ENCODE measurements at places on chromosomes 4 and X.
A peak's percentile ranks its signal among the peaks of the same experiment; 100 is the strongest.

DNA sequence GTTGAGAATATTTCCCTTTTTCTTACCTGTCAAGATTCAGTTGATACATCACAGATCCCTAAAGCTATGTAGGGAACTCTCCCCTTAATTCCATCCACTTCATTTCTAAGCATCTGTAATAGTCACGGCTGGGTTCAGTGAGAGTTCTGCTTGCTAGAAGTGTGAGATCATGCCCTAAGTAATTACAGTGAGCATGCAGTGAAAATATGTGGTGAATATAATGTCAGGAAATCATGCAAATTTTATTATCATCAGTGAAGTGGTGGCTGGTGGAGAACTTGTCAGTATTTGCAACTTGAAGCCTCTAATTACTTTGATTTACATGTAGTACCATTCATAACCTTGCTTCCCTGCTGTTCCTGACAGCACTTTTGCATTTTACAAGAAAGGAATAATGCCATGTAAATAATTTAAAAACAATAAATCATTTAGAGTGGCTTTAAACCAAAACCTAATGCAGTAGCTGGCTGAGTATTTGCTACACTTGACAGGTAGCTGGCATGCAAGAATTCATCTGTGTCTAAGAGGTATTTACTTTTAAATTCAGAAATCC lies 28.3 kb upstream of the CFAP299 start:
- peak; percentile 17 for DNase-seq

DNA sequence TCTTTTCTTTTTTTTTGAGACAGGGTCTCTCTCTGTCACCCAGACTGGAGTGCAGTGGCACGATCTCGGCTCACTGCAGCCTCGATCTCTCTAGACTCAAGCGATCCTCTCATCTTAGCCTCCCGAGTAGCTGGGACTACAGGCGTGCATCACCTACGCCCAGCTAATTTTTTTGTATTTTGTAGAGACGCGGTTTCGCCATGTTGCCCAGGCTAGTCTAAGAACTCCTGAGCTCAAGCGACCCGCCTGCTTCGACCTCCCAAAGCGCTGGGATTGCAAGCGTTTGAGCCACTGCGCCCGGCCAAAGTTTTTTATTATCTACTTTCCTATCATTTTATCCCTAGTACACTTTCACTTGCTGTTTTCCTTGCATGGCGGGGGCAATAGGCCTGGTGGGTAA lies 1.4 kb downstream of the UBA6 start:
- no peak for DNase-seq

- DNase-seq: peak; percentile 68
Observed at GRCh38 chr4:91092398-91092980, 965.3 kb downstream of the CCSER1 start.

- peak; percentile 36 for DNase-seq
Observed at GRCh38 chrX:120023259-120023658, 54.2 kb downstream of the RHOXF2B start.

- DNase-seq: no peak
Observed at GRCh38 chr4:88138561-88138960, 19.9 kb downstream of the ABCG2 start.

DNA sequence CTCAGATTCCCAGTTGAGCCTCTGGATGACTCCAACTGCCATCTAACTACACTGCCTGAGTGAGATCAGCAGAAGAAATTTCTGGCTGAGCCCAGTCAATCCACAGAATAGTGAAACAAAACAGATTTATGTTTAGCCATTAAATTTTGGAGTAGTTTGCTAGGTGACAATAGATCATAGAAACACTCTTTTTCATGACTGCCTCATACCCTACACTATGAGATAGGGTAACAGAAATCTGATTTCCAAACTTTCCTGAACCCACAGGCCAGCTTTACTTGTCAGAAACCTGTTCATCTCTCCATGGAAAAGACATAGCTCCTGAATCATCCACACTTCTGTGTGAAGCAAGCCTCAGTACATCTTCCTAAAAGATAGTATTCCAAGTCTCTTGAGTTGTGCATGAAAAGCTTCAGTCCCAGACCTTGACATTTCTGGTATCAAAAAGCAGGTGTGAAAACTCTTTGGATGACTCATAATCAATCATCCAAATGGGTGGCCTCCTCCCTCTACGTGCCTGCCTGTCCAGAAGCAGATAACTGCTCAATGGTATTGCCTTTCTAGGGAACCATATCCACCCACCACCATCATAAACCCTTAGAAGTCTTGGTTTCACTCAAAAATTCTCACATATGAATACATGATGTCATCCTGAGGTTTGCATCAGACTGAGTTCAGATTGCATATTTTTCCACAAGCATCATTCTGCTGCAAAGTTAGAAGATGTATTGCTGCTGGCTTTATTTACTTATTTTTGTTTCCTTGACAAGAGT lies 47.5 kb upstream of the RAP2C start:
- DNase-seq: peak; percentile 65

GRCh38 chrX:17550011-17550410 lies 175.0 kb downstream of the NHS start:
- no peak for DNase-seq

- peak; percentile 35 for DNase-seq
Observed at GRCh38 chr4:16516796-16517439, 290.6 kb upstream of the TAPT1 start.

DNA sequence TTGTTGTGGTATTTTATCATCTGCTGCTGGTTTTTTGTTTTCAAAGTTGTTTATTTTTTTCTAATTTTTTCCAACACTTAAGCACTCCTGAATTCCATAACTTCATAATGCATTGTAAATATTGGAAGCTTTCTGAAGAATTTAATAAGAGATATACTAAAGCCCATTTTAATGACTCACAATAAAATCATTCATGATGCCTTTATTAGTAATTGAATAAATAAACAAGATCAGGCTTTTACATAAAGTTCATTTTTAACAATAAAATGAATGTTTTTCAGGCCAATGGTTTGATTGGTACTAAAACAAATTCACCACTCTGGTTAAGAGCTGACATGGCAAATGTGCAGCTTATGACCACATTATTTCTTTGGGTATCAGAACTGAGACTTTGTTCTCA lies 408.2 kb upstream of the SMIM31 start:
- no peak for DNase-seq

DNA sequence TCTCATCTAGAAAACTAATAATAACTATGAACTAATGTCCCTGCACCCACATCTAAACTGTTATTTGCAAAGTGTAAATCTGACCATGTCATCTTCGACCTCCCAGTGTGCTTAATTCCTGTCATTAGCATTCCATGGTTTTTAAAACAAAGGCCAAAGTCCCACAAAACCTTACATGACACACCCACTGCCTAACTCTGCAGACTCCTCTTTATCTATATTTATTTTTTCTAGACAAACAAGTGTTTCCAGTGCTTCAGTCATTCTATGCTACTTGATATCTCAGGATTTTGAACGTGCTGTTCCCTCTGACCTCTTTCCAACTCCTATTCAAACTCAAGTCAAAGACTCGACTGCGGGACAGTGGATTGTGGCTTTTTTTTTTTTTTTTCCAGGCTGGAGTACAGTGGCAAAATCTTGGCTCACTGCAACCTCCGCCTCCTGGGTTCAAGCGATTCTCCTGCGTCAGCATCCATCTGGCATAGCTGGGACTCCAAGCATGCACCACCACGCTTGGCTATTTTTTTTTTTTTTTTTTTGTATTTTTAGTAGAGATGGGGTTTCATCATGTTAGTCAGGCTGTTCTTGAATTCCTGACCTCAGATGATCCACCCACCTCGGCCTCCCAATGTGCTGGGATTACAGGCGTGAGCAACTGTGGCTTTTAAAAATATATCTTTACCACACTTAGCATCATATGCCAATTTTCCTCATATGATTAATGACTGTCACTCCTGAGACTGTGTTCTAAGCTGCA lies 1511.0 kb downstream of the ARAP2 start:
- DNase-seq: no peak

DNA sequence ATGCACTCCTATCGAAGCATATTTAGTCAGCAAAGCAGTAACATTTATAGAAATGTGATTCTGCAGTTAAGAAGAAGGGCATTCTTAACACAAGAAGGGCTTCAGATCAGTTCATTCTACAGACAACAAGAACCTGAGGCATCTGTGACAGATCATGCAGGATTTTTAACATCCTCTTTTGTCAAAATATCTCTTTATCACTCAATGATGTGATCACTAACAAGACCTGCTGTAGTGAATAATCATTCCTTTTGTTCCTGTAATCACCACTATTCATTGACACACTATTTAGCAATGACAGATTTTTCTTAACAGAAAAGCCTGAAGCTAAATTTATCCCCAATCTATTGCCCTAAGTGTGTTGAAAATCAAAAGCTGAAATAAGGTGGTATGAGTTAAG lies 47.8 kb upstream of the ARHGAP24 start:
- DNase-seq: no peak

- DNase-seq: no peak
Observed at GRCh38 chr4:170827562-170828274, 738.0 kb upstream of the AADAT start.

DNA sequence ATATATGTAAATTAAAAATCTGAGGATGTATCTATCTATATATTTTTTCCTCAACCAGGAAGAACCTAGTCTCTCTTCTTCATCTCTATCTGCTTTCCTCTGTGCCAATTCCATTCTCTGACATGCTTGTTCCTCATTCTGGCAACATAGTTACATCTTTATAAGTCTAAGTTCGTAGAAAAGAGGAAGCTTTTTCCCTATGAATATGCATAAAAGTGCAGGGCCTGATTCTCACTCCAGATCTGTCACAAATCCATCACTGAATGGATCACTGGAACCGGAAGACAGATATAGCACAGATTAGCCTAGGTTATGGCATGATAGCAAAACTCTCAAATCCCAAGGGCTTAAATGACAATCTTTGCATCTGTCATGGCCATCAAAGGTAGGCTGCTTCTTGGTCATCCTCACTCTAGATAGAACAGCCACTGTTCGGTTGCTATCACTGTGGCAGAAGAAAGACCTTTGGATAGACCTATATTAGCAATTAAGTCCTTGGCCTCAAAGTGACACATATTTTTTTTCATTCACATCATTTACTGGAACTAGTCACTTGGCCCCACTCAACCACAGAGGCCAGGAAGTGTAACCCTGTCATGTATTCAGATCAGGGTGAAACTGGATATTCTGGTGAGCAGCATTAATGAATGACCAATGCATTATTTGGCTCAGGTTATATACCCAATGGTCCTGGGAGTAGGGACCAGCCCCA lies 22.2 kb downstream of the DTHD1 start:
- no peak for DNase-seq

DNA sequence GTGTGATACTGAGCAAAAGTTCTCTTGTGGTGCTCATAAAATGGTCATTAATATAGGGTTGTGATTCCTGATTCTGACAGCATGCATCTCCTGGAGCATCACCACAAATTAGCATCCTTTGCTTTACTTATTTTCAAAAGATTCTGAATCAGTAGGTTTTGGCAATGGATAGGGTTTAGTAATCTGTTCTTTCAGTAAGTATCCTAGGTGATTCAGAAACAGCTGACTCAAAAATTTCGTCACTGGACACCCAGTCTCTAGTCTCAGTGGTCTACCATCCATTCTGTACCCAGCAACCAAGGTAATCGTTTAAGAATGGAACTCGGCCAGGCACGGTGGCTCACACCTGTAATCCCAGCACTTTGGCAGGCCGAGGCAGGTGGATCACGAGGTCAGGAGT lies 4.1 kb downstream of the CBLL2 start:
- no peak for DNase-seq

GRCh38 chr4:110869862-110870572 lies 247.1 kb upstream of the PITX2 start:
- DNase-seq: peak; percentile 80

DNA sequence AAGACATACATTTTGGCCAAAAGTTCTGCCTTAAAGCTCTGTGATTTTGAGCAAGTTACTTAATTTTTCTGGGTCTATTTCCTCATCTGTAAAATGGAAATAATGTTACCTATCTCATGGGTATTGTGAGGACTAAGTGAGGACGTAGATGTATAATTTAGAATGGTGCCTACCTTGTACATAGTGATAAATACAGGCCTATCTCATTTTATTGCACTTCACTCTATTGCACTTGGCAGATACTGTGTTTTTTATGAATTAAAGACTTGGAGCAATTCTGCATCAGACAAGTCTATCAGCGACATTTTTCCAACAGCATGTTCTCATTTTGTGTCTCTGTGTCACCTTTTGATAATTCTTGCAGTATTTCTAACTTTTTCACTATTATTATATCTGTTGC lies 50.9 kb upstream of the RAB9B start:
- no peak for DNase-seq

- DNase-seq: no peak
Observed at GRCh38 chr4:97587912-97588311, 555.4 kb downstream of the STPG2 start.

DNA sequence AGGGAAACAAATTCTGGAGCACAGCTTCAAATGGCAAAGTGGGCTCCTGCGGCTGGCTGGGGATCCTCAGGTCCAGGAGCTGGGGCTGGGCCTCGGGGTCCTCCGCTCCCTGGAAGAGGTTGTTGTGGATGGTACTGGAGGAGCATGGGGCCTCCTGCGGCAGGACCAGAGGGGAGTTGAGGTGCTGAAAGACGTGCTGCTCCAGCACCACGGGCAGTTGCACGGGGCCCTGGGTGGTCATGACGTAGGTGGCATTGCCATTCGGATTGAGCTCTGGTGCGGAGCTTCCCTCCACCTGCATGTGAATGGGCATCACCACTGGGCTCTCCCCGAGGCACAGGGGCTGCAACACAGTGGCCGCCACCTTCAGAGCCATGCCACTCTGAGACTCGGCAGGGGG lies 59.7 kb downstream of the RAI2 start:
- DNase-seq: no peak

DNA sequence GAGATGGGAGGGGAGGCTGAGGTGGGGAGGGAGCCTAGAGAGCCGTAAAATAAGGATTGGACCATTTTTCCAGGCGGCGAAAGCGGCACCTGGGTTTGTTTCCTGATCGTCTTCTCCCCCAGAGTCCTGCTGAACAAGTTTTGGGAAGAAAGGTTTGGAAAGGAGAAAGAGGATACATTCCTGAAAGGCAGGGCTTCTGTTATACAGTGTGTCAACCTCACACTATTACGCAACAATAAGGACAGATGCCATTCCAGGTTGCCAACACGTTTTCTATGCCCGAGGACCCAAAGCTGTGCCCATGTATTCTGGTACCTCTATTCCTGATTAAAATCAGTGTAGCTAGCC lies 658 bp downstream of the SCOC start:
- DNase-seq: peak; percentile 52

DNA sequence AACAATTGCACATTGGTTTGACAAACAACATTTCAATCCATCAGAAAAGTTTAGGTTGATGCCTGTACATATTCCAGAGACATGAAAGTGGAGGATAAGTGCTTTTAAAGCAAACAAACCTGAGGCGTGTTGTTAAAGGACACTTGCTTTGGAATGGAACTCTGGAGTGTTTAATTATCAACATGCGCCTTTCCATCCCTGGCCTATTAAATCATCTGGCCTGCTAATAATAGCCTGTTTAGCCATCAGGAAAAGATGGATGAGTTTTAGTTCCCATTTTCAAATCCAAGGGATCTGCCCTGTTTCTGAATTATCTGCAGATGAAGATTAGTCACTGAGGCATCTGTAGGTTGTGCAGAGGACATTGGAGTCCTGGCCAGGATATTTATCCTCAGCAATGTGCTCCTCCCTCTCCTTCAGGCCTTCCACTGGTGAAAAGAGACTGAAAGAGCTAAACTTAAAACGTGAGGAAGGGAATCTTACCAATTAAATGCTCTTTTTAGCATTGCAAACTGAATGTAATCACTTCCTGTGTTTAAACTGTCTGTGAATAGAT lies 388.9 kb downstream of the PPARGC1A start:
- peak; percentile 71 for DNase-seq

Measured in DMS53 (cell line).